NCI-H146 (cell line): ENCODE measurements at places on chromosomes 2 and 18.
A peak's percentile ranks its signal among the peaks of the same experiment; 100 is the strongest.

GRCh38 chr2:182182436-182182835, 196.8 kb downstream of the PPP1R1C start:
- DNase-seq = no peak

DNA sequence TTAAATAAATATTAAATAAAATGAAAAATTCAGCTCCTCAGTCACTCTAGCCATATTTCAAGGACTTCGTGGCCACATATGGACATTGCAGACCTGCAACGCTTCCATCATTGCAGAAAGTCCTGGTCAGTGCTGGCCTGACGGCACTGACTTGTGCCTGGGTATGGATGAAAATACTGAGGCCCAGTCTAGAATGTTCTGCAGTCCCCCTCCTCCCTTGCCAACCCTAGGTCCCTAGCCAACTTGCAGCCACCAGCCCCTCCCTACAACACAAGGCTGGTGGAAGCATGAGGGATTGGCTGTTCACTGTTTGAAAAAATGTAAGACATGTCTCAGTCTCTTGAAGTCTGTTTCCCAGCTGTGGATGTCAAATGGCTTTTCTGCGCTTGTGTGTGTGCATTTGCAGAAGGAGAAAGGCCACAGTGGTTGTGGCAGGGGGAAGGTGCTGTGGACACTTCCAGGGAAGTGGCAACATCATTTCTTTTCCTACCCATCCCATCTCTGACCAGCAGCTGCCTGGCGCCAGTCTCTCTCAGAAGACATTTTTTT, 9.9 kb downstream of the IGFBP5 start:
- no peak for DNase-seq

DNA sequence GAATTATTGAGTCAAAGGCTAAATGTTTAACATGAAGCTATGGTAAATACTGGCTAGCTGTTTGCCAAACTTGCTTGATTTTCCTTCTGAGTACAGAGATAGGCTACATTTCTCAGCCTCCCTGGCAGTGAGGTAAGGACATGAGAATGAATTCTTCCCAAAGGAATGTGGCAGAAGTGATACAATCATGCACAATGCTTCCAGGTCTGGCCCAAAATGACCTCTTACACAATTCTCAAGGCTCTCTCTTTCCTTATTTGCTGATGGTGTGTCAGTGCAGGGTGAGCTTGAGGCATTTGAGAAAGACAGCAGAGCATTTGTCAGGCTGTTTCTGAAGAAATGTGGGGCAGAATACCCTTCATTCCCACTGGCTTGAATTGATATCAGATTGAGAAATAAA, 95.6 kb upstream of the NABP1 start:
- no peak for DNase-seq

- DNase-seq = no peak
These were observed 8.2 kb upstream of the SERPINB5 start for GRCh38 chr18:63468575-63468974.

DNA sequence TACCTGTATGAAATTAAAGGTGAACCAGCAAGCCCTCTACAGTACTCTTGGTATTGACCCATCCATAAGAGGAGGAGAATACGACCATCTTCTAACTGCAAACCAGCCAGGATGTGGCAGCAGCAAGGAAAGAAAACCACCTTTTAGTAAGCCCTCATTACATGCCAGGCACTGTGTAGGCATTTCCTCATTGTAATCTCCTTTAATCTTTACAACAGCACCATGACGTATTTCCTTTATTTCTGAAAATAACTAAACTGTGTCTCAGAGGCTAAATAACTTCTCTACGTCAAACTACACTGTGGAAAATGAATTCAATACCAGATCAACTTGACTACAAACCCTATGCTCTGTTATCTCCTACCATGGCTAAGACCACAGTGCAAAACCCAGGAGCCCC, 18.2 kb downstream of the WDR35 start:
- no peak for DNase-seq

DNA sequence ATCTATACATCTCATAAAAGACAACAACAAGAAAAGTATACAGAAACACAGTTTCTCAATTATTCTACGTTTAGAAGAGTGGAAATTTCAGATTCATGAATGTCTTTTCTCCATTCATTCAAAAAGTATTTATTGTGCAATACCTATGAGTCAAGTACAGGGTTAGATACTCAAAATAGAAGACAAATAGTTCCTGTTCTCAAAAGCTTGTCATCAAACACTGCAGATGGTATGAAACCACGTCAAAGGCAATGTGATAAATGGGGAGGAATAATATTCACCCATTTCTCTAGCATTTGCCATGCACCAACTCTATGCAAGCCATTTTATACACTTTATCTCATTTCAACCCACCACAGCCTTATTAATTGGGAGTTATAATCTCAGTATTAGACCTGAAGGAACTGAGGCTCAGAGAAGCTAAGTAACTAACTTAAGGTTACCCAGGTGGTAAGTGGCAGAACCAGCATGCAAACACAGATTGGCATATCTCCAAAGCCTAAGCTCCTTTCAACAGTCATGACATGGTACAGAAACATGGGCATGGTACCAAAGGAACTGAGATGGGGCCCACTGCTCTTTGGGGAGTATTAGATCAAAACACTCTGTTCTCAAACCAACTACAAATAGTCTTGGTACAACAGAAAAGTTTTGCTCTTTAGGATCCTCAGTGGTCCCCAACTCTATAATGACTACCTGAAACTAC, 67.2 kb upstream of the NPAS2 start:
- DNase-seq = no peak

DNA sequence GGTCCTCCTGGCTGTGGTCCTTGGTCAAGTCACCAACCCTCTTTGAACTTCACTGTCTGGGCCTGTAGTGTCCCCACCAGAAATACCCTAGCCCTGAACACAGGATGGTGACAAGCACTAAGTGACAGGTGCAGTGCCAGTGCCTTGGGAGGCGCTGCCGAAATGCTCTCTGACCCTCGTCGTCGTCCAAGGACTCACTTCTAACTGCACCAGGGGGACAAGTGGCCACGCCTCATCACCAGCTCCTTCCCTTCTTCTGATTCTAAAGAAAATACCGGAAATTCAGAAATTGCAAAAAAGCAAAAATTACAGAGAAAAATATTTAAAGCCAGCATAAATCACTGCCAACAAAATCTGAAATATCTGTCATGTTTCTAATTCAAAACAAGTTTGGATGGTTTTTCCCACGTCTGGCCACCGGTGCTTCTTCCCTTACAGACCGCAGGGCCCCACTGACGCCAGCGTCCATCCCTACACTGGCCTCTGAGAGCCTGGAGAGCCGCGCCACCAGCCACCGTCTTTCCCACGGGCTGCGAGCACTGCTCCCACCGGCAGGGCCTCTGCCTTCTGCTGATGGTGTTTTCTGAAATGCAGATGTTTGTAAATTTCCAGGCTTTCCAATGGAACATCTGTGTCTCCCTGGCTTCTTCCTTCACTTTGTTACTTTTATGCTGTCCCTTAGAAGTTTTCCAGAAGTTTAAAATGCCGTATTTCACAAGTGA, 37.4 kb upstream of the GPC1 start:
- no peak for DNase-seq

GRCh38 chr18:22489704-22490103, 72.0 kb upstream of the CTAGE1 start:
- no peak for DNase-seq

GRCh38 chr18:78362198-78362597, 617.4 kb upstream of the SALL3 start:
- no peak for DNase-seq

- peak; percentile 84 for DNase-seq
These were observed 75.3 kb upstream of the MGAT4A start for GRCh38 chr2:98806236-98806697.

GRCh38 chr2:40034801-40035200, 255.7 kb upstream of the THUMPD2 start:
- DNase-seq = no peak

GRCh38 chr2:162734866-162735265, 103.7 kb downstream of the KCNH7 start:
- no peak for DNase-seq

GRCh38 chr2:1060987-1061386, 110.3 kb downstream of the SNTG2 start:
- no peak for DNase-seq

DNA sequence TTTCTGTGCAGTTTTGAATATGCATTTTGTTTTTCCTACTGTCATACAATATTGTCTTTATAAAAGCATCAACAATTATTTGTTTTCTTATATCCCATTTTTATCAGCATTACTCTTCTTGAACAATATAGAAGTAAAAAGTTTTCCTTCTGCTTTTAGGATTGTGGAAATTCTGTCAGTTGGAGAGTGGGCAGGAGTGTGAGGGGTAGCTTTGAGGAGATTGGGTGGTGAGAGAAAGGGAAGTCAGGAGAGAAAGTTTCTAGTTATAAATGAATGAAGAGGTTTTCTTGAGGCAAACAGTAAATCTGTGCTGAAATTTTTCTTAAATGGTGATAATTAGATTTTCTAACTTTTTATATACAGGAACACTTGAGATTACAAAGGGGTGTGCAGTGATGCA, 151.7 kb upstream of the NOSTRIN start:
- DNase-seq = no peak

DNA sequence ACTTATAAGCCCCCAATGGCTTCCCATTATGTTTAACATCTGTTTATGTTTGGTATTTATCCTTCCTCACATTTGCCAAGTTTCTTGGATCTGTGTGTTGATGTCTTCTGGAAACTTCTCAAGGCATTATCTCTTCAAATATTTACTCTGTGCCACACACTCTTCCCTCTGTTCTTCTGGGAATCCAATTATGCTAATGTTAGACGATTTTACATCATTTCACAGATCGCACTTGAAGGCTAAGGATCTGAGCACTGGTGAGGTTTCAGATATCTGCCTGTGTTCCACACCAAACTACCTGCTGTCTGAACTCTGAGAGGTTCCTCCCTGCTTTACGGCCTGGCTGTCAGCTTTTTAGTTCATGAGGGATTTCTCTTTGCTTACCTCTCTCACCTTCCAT, 10.1 kb downstream of the AOX1 start:
- no peak for DNase-seq

DNA sequence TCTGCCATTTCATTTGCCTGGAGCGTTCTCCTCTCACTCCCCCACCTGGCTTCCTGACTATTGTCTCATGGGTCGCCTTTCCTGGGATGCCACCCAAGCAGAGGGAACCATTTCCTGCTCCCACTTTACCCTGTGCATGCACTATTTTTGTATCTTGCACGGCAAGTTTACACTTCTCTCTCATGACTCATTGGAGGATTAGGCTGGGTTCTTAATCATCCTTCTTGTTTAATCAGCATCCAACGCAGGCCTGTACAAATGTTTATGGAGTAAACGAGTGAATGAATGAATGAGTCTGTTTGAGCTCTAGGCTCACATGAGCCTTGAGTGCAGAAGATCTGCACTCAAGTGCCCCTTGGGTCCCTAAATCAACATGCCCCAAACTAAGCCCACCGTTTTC, 3.8 kb upstream of the ARHGAP25 start:
- no peak for DNase-seq

GRCh38 chr2:188130317-188130716, 161.4 kb upstream of the GULP1 start:
- DNase-seq = no peak

DNA sequence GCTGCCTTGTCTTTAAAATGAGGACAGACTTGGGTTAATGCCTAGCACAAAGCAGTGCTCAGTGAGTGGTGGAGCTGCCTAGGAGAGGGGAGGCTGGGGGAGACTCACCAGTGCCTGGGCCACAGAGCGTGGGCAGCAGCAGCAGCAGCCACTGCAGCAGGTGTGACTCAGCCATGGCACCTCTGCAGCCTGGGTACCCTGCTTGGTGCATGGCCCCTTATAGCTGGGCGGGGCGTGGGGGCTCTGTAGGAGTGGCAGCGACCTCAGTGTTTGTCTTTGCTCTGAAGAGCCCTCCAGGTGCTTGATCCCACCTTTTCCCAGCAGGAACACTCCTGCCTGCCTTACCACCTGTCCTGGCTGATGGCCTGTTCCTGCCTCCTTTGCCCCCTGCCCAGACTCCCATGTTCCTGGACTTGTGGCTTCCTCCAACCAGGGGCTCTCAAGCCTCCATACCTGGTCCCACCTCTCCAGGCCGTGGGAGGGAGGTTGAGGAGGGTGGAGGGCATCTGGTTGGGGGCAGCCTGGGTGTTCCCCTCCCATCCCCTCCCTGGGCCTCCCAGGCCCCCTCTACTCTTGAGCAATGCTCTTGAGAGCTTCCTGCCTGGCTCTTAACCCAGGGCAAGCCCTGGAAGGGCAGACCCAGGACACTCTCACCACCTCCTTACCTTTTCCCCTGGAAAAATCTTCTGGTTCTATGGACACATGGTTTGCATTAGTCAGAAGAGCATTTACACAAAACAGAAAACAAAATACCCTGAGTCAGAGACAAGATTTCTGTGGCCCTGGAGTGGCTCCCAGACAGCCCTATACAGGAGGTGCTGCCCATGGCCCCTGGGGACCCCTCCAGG, at the start of gene SFTPB:
SFTPB (minus strand) TSS at position 191 of the 848 bp plus-strand sequence; CDS start at position 175, 16 bp downstream.
- peak; percentile 41 for DNase-seq

DNA sequence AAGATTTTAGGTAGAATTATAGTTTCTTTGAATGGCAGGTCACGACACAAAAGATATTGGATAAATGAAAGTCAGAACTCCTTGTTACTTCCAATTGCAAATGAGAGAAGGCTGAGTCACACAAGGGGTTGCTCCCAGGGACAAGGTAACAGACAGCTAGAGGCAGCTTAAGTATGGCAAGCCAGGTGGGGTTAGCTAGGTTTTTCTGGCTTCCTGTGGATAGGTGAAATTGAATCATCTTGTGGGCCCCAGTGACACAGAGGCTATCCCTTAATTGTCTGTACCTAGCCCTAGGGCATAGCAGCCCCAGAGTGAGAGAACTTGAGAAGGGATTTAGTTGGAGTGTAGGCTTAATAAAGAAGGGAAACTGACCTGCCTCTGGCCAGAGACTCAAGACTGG, 407.7 kb upstream of the SLC8A1 start:
- DNase-seq = peak; percentile 53

DNA sequence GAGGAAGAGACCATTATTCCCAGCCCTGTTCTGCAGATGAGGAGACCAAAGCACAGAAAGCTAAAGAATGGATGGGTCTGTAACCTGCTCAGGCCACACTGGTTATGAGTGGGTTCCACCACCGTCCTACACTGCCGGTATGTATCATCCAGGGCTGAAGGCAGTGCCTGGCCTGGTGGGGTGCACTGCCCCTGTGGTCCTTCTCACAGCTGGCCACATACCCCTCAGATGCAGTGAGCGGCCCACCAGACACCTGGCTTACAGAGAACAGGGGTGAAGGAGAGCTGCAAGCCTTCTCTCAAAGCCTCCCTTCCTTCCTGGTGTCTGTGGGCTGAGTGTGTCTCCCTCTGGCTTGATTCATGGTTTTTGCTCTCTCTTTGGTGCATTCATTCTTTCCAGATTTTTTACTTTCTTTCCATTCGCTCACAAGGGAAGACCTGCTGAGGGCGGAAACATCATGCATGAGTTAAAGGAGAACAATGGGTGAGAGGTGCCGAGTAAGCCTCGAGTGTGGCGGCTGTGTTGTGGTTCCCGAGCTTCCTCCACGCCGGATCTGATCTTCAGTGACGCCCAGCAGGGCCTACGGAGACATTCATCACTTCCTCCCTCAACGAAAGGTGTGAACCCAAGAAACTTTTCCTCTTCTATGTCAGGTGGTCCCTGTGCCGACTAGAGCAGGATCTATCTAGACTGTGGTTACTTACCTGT, 62.1 kb upstream of the REL start:
- no peak for DNase-seq
